ENCODE measurements at places on chromosomes 3 and 15.

DNA sequence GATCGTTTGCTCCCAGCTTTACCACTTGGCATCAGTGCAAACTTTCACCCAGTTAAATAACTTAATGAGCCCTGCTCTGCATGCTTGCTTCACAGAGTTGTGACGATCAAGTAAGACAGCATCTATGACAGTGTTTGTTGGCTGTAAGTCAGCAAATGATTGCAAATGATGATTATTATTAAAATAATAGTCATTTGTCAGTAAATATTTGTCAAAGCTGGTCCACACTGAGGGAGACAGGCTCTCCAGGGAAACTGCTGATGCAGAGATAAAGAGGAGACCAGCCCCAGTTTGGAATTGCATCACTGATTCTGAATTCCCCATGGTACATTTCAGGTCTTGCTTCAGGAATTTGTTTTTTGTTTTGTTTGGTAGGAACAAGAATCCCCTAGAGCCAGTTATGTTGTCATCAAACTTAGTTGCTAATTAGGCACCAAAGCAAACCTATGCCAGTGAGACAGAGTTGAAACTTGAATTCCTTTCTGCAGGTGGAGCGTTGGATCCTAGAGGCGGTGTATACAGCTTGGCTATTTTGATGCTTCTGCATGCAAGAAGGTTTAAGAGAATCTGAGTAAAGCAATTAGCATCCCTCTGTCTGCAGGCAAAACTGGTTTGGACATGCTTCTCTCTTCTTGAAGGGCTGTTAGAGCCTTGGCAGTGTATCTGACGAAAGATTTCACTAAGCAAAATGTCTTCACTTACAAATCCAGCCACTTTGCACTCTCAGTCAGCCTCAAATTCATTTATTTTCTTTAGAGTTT, 338.6 kb upstream of the TPRG1 start:
- DNase-seq, result no peak

GRCh38 chr15:66745530-66746230, 43.6 kb downstream of the SMAD6 start:
- no peak for DNase-seq

DNA sequence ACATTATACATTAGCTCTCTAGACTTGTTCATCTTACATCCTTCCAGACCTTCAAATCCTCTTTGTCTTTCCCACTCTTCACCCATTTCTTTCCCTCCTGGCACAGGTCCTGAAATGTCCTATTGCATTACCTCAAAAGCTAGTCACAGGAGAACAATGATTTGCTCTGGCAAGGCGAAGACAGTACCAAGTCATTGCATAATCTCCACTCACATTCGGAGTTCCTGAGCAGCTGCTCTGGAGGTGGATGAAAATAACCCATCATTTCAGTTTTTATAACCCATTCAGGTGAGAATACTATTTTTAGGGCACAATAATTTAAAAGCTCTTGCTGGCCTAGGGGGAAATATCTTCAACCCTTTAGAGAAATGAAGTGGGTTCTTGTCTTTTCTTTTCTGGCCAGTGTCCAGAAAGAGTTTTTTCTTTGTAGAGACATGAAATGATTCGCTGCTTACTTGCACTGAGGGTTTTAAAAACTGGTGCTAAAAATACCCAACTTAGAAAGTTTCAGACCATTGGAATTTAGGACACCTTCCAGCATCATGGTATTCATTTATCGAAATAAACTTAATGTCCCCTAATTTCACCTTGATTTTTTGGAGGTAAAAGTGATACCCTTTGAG, 23.4 kb upstream of the DYNC1LI1 start:
- no peak for DNase-seq

- DNase-seq, result no peak
Observed at GRCh38 chr3:89682556-89682955, 575.1 kb downstream of the EPHA3 start.

DNA sequence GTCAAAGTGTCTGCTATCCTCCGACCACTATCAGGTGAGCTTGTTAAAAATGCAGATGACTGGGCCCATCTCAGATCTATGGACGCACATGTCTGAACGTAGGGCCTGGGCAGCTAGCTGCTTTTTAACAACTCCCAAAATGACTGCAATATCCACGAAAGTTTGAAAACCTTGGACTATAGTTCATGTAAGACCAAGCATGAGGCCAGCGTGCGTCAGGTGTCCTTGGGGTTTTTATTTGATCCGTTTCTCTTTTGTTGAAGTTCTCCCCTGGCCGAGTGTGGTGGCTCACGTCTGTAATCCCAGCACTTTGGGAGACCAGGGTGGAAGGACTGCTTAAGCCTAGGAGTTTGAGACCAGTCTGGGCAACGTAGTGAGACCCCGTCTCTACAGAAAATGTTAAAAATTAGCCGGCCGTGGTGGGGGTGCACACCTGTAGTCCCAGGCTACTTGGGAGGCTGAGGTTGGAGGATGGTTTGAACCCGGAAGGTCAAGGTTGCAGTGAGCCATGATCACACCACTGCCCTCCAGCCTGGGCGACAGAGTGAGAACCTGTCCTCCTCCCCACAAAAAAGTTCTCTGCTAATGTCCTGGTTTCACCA, 9.5 kb downstream of the SLC51A start:
- no peak for DNase-seq

DNA sequence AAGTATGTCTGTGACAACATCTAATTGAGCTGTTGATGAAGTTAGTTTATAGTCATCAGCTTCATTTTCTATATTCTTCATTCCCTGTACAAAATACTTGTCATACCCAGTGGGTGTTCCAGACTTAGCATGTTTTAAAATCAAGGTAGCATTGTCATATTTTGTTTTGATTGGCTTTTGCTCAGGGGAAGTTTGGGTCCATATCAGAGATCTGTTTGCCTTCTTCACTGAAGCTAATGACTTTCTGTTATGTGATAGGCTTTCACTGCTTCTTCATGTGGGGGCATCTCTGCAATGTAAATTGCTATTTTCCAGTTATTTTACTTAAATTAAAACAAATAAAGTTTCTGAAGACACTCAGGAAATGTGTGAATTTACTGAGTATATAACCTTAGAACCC, 15.1 kb downstream of the GLCE start:
- DNase-seq, result no peak

DNA sequence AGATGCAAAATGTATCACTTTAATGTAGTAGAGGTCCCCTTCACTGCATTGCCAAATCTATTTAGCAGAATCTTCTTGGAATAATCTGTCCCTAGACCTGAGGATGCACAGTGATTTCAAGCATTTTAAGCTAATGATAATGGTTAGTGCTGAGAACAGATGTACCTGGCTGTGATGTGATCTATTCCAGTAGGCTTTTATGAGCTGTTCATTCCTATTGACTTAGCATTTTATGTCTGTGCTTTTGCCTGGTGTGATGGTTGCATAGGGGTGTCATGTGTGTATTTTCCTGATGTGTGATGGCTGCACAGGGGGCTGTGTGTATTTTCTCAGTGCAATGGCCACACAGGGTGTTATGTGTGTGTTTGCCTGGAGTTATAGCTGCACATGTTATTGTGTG, 272.9 kb downstream of the TIGIT start:
- no peak for DNase-seq

DNA sequence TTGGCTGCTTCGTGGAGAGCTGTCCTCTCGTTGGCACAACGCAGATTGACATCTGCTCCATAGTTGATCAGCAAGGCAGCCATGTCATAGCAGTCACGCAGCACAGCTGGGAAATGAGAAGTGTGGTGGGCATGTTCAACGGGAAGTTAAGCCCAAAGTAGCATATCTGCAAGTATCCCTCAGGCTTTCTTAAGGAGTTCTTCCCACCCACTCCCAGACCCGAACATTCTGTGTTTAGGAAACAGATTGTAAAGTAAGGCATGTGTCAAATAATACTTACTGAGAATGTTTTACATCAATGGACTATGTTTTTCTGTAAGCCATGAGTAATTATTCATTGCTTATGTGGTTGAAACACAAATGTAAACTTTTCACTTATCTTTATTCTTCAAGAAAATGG, 9.2 kb downstream of the ASB14 start:
- DNase-seq, result no peak

DNA sequence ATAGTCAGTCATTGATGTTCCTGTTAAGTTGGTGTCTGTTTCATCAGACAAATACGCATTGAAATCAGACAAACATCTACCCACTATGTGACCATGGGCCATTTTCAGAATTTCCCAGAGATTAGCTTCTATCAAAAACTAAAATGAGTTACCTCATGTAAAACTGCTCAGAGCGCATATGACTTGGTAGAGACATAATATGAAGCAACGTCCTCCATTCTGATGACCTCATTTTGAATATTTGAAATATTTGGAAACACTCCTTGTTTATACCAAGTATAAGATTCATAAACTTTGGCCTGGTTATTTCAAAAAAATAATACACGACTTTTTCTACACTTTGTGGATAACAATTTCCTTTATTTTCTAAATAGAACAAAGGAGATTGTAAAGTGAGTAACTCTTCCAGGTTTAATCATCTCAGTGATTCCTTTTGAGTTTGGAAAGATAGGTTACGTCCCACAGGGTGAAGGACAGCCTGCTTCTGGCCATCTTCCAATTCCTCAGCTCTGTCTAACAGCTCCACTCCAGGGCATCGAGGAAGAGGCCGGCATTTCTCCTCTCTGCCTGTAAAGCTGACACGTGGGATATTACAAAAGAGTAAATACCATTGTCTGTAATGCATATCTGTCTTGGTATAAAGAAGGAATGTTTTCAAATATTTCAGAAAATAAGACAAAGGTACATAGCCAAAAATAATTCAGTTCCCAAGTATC, 122.6 kb downstream of the CADM2 start:
- no peak for DNase-seq

DNA sequence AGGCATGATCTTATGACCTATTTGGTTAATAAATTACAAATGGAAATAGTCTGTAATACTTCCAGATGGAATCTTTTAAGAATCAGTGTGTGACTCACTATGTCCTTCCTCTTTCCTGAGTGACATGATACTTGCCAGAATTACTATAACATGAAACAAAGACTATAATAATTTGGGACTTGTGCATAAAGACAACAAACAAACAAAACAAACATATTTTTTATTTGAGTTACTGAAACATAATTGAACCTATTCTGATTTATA, 1268.1 kb downstream of the OTOL1 start:
- no peak for DNase-seq

DNA sequence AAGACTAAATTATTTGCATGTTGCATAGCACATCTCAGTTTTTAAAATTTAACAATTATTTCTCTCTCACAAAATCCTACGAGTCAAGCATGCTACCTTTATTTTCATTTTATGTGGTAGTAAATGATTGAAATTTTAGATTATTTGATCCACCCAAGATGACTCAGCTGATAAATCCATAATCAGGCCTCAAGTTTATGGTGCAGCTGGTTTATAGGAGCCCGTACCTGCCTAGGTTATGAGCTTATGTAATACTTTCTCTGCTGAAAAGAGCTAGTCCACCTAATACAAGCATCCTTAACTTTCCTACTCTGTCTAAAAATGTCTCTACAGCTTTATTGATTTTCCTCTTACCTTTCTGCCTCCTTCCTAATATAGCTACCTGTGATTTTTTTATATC, 41.2 kb downstream of the SLC2A2 start:
- no peak for DNase-seq

GRCh38 chr3:13054341-13055285, 18.6 kb downstream of the IQSEC1 start:
- DNase-seq, result no peak

DNA sequence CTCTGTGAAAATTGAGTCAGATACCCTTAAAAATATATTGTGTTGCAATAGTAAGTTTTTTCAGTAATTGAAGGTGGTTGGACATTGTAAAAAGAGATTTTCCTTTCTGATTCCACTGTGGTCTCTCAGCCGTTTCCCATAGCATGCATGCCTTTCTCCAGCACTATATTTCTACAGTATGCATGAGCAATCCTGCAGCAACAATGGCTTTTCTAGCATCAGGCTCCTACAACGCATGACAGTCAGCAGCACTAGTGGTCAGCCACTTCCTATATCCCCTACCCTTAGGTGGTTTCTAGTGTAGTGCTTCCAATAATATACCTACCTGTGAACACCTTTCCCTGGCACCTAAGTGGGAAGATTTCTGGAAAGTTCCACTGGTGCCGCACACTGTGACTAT, 55.4 kb upstream of the SNRPN start:
- DNase-seq, result no peak

GRCh38 chr3:149233323-149233722, 11.7 kb upstream of the CP start:
- no peak for DNase-seq

DNA sequence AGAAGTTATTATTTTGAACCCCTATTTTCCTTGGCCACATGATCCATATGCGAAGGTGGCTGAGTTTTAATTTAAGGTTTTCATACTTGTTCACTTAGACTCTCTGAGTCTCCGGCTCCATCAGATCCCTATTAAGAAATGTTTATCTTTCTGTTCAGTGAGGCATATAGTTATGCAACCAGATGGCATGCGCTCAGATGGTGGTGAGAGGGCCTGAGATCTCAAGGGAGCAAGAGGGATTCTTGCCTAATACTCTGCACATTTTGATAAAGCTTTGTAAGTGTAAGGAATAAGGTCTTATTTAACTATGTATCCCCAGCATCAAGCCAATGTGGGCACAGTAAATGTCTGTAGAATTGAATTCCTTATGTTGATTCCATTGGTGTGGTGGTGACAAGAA, 78.9 kb upstream of the DPH6 start:
- no peak for DNase-seq

GRCh38 chr3:181712553-181713279, 991 bp downstream of the SOX2 start:
- no peak for DNase-seq
